ENCODE measurements at places on chromosomes 1 and 21.
A peak's percentile ranks its signal among the peaks of the same experiment; 100 is the strongest.

GRCh38 chr1:36135796-36136195 is 10.8 kb upstream of the COL8A2 start:
- DNase-seq, result no peak

DNA sequence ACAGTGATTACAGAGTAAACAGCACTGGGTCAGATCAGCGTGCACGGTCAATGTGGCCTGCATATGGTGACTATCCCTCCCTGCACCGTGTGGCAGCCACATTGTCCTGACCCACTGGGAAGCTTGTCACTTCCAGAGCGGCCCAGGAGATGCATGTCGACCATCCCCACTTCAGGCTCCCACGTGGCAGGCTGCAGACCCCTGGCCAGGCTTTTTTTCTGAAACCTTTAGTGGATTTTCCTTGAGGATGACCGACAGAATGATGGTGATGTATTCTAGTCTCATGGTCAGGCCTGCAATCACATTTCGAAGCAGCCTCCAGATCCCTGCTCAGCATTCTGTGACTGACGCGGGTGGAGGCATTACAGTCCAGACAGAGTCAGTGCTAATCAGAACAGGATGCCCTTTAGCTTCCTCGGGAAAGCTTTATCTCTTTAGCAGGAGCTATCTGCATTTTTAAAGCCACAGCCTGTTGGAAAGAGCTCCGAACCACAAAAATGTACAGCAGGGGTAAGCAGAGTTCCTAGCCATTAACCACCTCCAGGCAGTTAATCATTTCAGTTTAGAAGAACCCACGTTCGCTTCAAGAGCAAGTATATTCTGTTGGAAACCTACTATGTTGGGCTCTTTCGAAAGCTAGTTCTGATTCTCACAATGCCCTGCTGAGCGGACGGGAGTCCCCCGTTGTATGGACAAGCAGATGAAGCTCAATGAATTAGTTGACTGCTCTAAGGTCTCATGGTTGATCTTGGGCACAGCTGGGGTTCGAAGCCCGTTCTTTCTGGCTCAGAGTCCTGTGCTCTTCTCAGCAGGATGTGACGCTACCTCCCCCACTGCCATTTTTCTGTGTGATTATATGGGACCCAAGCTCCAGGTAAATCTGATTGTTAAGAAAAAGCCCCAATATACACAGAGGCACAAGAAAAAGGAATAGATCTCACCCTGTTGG is 56.5 kb downstream of the IRF2BP2 start:
- DNase-seq, result no peak

GRCh38 chr1:169122976-169123375 is 16.5 kb downstream of the ATP1B1 start:
- no peak for DNase-seq

DNA sequence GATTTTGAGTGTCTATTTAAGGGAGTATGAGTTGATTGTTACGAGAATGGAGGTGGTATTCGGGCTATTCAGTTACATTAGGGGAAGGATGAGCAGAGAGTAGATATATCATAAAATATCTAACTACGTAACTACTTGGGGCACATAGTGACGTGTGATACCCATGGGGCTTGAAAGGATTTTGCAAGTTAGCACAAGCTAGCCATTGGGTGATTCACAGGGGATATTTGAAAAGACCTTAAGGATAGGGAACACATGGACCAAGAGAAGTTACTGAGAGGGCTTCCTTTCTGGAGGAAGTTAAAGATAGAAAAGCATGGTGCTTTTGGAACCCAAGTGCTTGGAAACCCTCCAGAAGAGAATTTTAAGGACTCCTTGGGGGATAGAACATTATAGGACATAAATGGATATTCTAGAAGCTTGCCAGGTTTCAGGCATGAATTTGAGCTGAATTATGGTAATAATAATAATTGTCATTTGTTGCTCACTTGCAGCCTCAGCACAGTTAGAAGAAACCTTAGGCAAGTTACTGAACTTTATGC is 5.4 kb downstream of the DISP1 start:
- peak; percentile 18 for DNase-seq

DNA sequence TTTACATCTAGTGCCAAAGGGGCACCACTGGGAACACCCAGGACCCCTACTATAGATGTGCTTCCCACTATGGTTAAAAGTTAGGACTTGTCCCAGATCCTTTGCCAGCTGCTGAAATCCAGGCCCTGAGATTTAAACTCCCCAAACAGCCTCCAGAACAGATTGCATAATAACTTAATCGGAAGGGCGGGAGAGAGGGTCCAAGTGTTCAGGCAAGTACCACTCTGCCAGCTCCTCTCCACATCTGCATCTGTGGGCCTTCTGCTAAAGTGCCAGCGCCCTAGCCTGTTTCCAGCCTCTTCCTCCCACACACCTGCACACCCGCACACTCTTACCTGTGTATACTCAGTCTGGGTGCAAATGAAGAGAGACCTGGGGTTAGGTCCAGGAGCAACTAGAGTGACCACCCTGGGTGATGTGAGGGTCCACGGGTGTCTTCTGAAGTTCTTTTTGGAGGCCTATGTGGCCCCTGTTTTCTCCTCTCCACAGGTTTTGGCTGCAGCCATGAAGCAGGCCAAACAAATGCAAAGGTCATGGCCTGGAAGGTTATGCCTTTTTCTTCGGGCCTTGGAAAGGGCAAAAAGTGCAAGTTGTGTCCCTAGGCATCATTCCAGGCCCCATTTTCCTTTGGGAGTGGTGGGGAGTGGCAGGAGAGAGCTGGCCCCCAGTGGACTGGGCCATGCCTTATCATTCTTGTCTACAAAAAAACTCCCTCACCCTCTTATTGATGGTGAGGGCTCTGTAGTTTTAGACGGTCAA is 29.3 kb downstream of the KIRREL1 start:
- DNase-seq, result no peak

- DNase-seq, result peak; percentile 62
Measured at GRCh38 chr1:220786057-220786336, 716 bp upstream of the MTARC1 start.

DNA sequence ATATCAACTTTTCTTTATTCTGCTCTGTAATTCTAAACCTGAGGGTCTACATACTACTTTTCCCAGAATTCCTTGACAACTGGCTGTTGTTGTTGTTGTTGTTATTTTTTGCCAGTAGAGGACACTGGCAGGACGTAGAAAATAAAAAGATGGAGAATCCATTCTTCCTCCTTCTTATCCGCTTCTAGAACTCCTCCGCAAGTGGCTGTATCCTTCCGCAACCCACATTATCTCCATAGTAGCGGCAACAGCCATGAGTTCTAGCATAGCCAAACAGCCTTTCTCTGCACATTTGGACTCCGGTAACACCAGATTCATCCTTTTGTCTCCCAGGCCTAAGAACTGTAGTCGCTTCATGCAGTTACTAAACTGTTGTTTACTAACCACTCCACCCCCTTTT is 91.1 kb upstream of the CACHD1 start:
- DNase-seq, result no peak

DNA sequence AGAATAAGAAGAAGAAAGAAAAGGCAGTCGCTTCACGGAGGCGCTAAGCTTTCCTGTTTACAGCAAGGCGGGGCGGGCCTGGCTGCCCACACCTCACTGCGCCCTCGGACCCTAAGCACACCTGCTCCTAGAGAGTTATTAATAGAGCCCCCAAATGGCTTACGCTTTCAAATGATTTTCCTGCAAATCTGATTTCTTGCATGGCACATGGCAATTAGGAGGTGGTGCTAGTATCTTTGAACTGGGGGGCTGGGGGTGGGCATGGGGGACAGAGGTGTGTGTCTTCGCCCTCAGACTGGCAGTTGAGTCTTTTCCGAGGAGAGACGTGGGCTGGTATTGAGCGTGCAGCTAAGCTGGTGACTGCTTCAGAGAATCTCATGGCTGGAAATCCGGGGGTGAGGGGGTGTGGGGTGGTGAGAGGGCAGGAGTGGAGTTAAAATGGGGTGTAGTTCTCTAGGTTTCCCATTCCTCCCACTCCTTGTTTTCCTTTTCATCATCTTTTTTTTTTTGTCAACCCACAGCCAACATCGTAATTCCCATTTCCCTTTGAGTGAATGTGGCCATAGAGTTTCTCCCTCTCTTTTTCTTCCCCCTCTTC is 1.3 kb downstream of the S1PR1 start:
- DNase-seq, result no peak

DNA sequence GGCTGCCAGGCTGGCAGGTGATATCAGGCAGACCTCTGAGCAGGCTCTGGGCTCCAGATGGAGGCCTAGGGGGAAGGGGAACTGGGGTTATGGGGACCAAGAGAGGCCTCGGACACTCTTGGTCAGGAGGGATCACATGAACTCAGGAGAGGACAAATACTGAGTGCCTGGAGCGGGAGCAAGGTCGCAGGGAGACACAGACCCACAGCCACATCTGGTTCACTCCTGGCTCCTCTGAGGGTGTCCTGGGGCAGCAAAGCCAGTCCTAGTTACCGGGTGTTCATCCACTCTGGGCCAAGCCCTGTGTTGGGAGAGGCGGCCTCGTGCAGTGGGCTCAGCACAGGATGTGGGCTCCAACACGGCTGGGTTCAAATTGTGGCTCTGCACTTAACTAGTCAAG is 239.0 kb downstream of the PTPRU start:
- DNase-seq, result peak; percentile 74

DNA sequence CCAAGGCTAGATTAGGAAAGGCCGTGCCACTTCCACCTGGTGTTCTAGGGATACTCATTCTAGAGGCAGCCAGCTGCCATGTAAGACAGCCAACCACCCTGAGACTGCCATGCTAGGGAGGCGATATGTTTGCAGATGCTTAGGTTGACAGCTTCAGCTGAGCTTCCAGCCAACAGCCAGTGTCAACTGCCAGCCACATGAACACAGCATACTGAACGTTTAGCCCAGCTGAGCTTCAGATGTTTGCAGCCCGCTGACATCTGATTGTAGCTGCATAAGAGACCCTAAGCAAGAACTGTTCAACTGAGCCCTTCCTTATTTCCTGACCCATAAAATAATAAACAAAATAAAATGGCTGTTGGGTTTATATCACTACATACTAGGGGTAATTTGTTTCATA is 5.0 kb upstream of the KCNC4 start:
- DNase-seq, result no peak

DNA sequence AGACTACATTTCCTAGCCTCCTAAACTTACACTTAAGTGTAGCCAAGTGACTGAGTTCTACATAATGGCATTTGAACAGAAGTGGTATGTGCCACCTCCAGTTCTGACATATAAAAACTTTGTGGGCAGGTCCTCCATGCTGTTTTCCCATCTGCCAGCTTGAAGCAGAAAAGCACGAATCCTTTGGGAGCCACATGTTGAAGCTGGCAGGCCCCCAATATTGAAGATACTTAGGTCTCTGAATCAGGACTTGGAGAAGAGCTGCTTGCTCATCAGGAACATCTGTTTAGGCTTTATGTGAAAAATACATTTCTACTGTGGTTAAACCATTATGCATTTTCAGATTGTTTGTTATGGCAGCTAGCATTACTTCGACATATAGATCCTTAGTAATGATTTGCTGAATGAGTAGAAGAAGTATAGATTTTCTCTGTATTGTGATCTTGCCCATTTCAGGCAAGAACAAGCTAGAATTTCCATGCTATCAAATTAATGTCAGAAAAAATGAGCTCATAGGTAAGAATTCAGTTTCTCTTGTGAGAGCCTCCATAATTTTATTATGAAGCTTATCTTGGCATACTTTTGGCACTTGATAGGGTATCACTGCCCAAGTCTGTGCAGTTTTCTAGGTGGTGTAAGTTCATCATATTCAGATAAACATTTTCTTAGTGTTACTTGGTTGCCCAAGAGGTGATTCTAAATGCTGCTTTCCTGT is 68.4 kb downstream of the GDAP2 start:
- peak; percentile 96 for DNase-seq

DNA sequence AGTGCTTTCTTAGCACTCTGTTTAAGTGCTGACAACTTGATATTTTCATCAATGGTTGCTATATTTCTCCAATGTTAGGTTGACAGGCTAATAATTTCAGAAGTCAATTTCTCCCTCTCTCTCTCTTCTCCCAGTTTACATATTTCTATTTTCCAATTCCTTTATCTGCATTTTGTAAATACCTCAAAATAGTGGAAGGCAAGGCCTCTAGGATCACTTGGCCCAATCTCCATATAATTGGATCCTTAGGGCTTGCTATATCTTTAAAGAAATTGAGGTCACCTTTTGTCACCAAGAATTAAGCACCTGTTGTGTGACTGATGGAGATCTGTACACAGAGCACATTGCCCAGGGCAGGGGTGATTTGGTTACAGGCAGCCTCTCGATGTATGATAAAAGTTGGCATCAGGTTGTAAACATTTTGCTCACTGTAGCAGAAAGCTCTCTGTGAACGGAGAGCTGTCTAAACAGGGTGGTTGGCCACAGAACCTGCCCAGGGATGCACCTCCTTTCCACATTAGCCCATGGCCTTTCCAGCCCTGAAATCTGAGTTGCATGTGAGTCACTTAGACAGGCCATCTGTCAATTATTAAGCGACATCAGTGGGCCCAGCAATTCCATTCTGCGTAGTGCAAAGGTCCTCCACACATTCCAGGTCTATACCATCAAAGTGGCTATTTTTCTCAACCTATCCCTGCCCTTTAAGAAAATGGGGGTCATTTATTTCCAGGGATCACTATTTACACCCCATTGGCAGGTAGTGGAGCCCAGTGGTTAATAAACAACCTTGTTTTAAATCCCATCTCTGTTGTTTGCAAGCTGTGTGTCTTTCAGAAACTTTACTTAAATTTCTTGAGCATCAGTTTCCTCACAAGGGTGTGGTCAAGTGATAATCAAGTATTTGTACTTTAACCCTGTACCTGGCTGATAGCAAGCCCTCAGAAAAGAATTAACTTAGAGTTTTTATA is 29.1 kb upstream of the IRF2BP2 start:
- DNase-seq, result peak; percentile 90

GRCh38 chr1:205060746-205061145 is 17.7 kb downstream of the CNTN2 start:
- DNase-seq, result no peak

GRCh38 chr21:36446301-36446700 is 33.6 kb downstream of the CLDN14 start:
- DNase-seq, result no peak

DNA sequence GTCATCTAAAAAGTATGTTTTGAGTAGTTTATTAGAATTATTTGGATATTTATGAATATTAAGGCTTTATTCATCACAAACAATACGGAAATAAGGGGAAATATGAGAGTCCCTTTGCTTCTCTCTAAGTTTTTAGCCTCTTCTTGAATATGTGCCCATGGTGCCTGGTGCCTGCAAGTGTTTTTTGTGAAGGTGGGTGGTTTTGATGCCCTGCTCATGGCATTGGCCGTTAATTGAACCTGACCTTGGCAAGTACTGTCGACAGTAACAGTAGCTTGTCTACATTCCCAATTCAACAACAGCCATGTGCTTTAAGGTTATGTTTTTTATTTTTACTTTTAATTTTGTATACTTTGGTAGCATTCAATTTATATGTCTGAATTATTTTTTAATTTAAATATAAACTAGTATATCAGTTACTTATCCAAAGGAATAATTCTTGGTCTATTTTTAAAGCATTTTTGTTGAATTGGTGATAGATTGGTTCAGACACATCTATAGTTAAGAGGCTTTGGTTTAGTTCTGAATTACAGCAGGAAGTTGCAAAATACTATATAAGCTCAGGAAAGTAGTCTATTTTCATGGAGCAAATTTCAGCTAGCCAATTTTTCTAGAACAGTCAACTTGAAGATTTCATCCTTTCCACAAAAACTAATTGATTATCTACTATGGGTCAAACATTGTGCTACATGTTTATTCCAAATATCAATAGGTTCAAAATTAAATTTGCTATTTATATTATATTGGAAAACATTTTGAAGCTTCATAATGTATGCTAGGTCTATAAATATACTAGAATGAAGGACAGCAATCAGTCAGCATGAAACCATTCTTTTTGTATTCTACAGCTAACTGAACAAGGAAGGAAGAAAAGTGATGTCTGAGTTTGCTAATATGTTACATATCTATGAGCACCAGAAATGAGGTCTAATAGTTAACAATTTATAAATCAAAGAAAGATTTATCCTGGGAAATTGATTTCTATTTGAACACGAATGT is 184.4 kb downstream of the MRPL39 start:
- no peak for DNase-seq

Data from NCI-H2171 treated with DMSO at 0.1 percent for 48 hours (cell line).